Fibroblast of lung (primary cell): ENCODE measurements at places on chromosomes 16 and 17.

DNA sequence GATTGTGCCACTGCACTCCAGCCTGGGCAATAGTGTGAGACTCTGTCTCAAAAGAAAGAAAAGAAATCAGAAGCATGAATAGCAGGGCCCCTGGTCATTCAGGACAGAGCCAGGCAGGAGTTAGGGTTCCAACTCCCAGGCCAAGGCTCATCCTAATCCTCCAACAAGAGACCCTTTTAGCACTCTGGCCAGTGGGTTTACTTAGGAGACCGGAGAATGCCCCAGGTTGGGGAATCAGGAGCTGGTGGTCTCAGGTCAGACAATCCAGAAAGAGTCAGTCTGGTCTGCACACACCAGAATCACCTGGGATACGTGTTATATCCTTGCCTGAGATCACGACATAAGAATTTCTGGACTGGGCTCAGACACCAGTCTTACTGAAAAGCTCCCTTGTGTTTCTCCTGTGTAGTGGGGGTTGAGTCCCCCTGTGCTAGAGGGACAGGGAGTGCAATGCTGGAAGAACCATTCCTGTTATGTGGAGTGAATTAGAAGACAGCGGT, 48.7 kb downstream of the CCDC42 start:
- DNase-seq, result no peak

DNA sequence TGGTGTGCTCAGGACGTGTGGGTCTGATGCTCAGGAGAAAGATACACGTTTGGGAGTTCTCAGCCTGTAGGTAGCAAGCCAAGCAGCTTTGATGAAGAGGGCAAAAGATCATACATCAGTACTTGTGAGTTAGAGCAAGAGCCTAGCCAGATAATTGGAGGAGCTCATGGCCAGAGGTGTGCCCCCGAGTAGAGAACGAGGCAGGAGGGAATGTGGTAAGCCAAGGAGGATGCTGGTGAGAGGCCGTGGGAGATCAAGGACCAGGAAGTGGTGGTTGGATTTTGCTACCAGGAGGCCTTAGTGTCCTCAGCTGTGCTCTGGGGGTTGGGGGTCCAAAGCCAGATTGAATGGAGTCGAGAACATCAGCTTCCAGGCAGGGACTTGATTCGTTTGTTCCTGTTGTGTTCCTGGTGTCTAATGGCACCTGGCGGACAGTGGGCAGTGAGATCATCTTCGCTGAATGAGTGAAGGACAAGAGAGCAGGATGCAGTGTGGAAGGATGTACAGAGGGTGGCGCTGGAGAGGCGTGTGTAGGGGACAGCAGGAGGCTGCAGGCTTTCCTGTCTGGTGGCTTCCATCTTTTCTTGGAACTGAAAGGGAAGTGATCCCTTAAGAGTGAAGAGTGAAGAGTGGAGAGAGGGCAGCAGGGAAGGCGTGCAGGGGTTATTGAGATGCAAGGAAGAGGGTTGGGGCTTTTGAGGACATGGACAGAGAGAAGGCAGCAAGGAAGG, 11.6 kb downstream of the FBXL19 start:
- DNase-seq, result peak; percentile 45

DNA sequence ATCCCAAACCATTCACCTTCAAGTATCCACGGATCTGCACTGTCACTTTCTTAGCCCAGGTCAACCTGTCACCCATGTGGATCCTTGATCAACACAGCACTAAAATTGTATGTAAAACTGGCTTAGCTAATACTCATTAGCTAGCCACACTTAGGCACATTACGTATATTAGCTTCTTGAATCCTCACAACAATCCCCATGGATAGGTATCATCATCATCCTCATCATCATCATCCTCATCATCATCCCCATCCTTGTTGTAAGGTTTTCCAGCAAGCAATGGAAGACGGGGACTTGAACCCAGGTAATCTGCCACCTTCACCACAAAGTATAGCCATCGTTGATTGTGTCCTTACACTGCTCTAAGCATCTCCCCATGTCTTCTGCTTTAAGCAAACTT, 184.3 kb downstream of the XYLT1 start:
- no peak for DNase-seq

DNA sequence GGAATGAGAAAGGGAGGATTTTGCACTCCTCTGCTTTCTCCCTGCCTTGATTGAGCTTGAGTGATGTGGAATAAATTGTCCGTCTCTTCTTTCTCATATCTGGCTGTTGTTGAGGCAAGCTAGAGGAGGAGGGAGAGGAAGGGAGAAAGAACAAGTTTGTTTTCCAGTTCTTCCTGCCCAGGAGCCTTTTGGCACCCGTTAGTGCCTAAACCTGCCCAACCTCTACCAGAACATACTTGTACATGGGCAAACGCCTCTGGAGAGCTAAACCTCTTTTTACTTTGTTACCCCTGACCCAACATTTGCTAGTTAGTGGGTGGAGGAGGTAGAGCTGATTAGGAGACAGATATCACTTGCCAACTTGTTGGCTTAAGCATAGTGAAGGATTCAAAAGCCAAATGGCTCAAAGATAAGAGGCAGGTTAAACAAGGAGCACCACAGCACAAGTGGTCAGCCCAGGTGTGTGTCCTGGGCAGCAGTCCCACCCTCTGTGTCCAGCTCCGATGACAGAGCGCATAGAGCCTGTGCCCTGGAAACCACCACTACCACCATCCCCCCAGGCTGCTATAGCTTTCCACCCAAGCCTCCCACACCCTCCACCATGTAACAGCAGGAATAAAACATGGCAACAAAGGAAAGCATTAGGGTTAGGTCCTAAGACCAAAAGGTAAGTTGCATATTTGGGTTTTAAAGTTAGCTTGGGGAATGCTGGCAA, 6.5 kb downstream of the ODF4 start:
- DNase-seq, result no peak

DNA sequence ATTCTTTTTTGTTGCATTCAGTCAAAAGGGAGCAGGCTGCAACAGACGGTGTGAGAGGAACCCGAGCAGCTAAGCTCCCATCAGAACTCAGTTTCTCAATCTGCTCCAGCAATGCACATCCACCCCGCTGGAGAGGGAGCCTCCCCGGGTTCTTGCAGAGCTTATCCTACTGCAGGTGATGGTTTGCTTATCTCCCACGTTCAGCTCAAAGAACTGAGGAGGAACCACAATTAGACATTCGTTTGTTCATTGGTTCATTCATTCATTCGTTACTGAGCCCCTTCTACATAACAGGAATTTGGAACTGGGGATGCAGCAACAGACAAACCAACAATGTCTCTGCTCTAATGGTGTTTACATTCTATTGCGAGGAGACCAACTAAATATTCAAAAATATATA, 22.2 kb upstream of the ALOX15 start:
- DNase-seq, result no peak

DNA sequence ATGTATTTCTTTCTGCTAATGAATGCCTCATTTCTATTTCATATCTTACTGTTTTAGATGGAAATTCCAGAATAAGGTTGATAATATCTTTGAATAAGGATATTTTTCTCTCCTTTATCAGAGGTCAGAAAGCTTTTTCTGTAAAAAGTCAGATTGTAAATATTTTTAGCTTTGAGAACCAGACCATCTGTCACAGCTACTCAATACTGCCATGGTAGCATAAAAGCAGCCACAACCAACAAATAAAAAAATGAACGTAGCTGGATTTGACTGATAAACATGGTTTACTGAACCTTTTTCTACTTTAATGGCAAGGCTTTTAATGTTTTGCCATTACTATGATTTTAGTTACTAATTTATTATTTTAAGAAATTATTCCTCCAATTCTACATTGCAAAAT, 217.4 kb upstream of the COX10 start:
- DNase-seq, result no peak
